ENCODE measurements at places on chromosomes 6 and 20.

GRCh38 chr20:24972341-24972740 lies 20.2 kb downstream of the APMAP start:
- no peaks in the 10 kb centered on the region for H3K4me1 ChIP-seq
- DNase-seq: peak; percentile 1
- peaks cover 35% of the 10 kb centered on the region for H3K36me3 ChIP-seq

GRCh38 chr20:47989957-47990356 lies 204.7 kb upstream of the SULF2 start:
- no peak overlapping the region for H3K4me3 ChIP-seq
- no peaks in the 10 kb centered on the region for H3K27me3 ChIP-seq
- no peaks in the 10 kb centered on the region for H3K4me1 ChIP-seq
- DNase-seq: no peak
- no peaks in the 10 kb centered on the region for H3K36me3 ChIP-seq
- no peak overlapping the region for H3K27ac ChIP-seq

DNA sequence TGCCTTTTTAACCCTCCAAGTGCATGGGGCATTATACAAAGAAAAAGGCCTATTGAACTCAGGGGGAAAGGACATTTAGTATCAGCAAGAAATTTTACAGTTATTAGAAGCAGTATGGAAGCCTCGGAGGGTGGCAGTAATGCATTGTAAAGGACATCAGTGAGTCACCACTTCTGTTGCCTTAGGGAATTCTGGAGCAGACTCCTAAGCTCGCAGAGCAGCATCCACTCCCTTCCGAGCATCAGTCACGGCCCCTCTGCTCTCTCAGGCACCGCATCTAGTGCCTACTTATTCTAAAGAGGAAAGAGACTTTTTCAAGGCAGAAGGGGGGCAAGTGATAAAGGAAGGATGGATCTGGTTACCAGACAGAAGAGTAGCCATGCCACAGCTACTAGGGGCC lies 296.5 kb downstream of the RNGTT start:
- DNase-seq: no peak
- peaks cover 6% of the 10 kb centered on the region for H3K36me3 ChIP-seq
- H3K4me1 ChIP-seq: no peaks in the 10 kb centered on the region

DNA sequence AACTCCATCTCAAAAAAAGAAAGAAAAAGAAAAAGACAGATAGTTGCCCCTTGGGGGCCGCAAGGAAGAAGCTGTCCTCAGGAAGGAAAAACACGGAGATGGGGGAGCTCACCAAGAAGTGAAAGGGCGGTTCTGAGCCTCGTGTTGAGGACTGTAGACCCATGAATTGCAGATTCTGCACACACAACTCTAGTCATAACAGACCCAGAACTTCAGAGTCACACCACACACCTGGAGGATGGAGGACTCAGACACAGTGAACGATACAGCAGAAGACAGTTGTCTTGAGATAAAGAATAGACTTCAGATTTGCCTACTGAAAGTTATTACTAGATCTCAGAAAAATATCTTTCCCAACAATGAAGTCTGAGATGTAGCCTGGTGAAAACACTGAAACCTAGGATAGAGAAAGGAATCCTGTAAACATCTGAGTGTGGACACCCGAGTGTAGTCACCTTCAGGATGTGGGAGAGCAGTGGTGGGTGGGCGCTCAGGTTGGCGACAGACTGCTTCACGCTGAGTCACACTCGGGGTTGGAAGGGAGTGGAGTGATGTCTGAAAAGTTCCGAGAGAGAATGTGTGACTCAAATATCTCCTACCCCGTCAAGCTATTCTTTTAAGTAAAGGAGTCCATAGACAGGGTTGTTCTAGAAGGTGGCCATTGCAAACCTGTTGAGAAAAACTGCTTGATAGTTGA lies 88.1 kb downstream of the MAP3K4 start:
- no peak overlapping the region for H3K27ac ChIP-seq
- H3K4me3 ChIP-seq: no peak overlapping the region
- no peaks in the 10 kb centered on the region for H3K27me3 ChIP-seq
- peaks cover 34% of the 10 kb centered on the region for H3K36me3 ChIP-seq
- DNase-seq: no peak

DNA sequence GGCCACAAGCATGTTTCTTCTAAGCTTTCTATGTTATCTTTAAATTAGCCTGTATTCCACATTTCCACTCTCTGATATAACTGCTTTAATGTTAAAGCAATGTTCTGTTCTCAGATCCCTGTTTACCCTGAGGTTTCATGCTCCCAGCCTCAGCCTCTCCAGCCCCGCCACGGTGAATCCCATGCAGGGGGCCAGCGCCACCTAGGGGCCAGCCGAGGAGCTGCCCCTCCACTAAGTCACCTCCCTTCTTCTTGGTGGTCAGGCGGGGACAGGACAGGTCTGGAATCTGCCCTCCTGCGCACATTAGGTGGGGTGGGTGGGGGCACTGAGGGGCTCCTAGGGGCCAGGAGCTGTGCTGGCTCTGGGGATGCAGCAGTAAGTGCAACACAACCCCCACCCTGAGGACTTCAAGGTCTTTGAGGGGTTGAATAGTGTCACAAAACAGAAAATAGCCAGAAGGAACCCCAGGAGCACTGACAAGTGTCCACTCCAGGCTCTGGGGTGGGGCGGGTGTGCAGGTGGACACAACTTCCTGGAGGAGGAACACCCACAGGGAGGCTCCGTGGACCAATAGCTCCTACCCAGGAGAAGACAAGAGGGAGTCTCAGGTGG lies 61.6 kb downstream of the RAB44 start:
- H3K27ac ChIP-seq: no peak overlapping the region
- no peaks in the 10 kb centered on the region for H3K4me1 ChIP-seq
- H3K4me3 ChIP-seq: no peak overlapping the region
- H3K36me3 ChIP-seq: no peaks in the 10 kb centered on the region
- DNase-seq: peak; percentile 85

- H3K27me3 ChIP-seq: no peaks in the 10 kb centered on the region
- peaks cover 14% of the 10 kb centered on the region for H3K4me1 ChIP-seq
- no peak overlapping the region for H3K4me3 ChIP-seq
- DNase-seq: no peak
- H3K27ac ChIP-seq: peak overlapping the region; percentile 89
- H3K36me3 ChIP-seq: no peaks in the 10 kb centered on the region
These were observed 159.5 kb downstream of the LY86 start for GRCh38 chr6:6748001-6748400.

DNA sequence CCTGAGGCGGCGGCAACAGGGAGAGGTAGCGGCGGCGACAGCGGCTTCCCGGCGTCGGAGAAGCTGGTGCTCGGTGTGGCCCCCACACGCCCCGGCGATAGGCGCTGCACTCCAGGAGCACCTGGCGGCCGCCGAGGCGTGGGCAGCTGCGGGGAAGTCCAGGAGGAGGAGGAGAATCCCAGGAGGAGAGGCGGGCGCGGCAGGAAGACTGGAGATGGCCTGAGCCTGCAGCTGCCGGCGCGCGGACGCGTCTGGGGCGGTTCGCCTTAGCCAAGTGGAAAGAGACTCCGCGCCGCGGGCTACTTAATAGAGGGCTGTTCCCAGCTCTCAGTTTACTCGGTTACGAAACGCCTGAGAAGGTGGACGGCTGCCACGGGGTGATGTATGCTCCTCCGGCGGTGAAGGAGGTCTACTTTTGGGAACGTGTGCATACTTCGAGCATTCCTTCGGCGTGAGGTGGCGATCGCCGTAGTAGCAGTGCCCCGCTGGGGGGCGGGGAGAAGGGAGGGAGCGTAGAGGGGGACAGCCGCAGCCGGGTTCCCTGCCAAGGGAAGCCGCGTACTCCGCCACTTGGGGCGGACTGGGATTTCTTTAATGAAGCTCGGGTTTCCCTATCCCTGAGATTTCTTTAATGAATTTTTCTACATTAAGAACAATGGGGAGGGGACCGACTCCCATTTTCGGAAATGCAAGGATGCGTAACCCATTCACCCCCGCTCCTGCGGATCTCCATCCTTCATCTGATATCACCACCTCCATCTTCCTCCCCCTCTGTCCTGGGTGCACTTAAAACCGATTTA lies at the start of gene COL12A1:
COL12A1 (minus strand) TSS at position 278 of the 800 bp plus-strand sequence. CDS start 3,261 bp downstream, outside the sequence.
- peak; percentile 74 for DNase-seq
- peaks cover 27% of the 10 kb centered on the region for H3K4me1 ChIP-seq
- H3K4me3 ChIP-seq: peak within 1 kb of the TSS; percentile 53
- peaks cover 48% of the 10 kb centered on the region for H3K27me3 ChIP-seq

- peaks cover 8% of the 10 kb centered on the region for H3K4me1 ChIP-seq
- DNase-seq: no peak
- no peaks in the 10 kb centered on the region for H3K27me3 ChIP-seq
- no peak overlapping the region for H3K27ac ChIP-seq
- peaks cover 33% of the 10 kb centered on the region for H3K36me3 ChIP-seq
These were observed 6.5 kb downstream of the GZF1 start for GRCh38 chr20:23368316-23369071.

DNA sequence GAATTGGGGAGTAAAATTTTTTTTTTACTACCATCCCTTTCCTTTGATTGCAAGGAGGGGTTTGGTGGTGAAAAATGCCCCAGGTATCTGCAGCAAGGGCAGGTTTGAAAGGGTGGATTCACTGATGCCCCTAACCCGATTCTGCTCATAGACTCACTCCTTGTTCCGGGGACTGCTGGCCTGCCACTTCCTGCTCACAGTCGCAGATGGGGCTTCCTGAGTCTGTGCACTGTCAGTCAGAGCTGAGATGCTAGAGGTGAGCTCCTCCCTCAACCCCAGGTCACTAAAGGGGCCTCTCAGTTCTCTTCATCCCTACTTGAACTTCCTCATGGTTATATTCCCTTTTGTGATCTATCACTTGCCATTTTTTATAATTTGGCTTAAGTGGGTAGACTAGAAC lies 357.9 kb downstream of the FARS2 start:
- DNase-seq: no peak
- no peaks in the 10 kb centered on the region for H3K27me3 ChIP-seq
- H3K4me1 ChIP-seq: no peaks in the 10 kb centered on the region
- H3K36me3 ChIP-seq: no peaks in the 10 kb centered on the region
- no peak overlapping the region for H3K27ac ChIP-seq
- H3K4me3 ChIP-seq: no peak overlapping the region

DNA sequence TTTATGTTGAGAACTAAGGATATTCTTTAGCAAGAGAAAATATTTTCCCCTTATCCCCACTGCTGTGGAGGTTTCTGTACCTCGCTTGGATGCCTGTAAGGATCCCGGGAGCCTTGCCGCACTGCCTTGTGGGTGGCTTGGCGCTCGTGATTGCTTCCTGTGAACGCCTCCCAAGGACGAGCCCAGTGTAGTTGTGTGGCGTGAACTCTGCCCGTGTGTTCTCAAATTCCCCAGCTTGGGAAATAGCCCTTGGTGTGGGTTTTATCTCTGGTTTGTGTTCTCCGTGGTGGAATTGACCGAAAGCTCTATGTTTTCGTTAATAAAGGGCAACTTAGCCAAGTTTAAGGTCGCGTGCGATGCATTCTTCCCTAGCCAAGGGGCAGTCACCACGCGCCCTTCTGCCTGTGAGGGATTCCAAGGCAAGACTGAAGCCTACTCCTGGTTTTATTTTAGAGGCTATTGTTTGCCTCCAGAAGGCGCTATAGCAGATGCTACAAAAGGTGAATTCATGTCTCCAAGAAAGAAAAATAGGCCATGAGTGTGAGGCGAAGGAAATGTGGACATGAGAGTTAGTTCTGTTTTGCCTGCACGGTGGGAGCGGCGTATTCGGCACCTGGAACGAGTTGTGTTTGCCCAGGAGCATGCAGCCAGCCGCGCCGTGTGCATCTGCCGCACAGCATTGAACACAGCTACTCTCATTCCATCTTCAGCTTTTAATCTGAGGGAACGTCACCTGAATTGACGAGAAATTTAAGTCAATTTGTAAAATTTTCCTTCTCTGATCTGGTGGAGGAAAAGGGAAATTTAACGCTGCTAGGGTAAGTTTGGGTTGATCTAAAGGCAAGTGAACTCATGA lies 40.3 kb upstream of the IRF4 start:
- no peaks in the 10 kb centered on the region for H3K4me1 ChIP-seq
- H3K27ac ChIP-seq: no peak overlapping the region
- H3K4me3 ChIP-seq: no peak overlapping the region
- DNase-seq: no peak
- no peaks in the 10 kb centered on the region for H3K27me3 ChIP-seq
- H3K36me3 ChIP-seq: peaks cover 2% of the 10 kb centered on the region

- H3K27ac ChIP-seq: no peak overlapping the region
- H3K4me3 ChIP-seq: no peak overlapping the region
- no peaks in the 10 kb centered on the region for H3K36me3 ChIP-seq
- H3K4me1 ChIP-seq: no peaks in the 10 kb centered on the region
These were observed 55.0 kb upstream of the PCSK2 start for GRCh38 chr20:17171746-17172280.

- no peak for DNase-seq
- no peak overlapping the region for H3K27ac ChIP-seq
- H3K36me3 ChIP-seq: peaks cover 68% of the 10 kb centered on the region
- no peaks in the 10 kb centered on the region for H3K4me1 ChIP-seq
These were observed 66.7 kb upstream of the SLC22A1 start for GRCh38 chr6:160054913-160055312.

GRCh38 chr6:95517568-95517967 lies 59.8 kb upstream of the MANEA start:
- no peak overlapping the region for H3K4me3 ChIP-seq
- H3K4me1 ChIP-seq: no peaks in the 10 kb centered on the region
- no peak overlapping the region for H3K27ac ChIP-seq
- no peaks in the 10 kb centered on the region for H3K27me3 ChIP-seq
- DNase-seq: no peak

GRCh38 chr6:1251198-1252155 lies 60.4 kb upstream of the FOXQ1 start:
- no peaks in the 10 kb centered on the region for H3K4me1 ChIP-seq
- H3K4me3 ChIP-seq: no peak overlapping the region
- H3K36me3 ChIP-seq: no peaks in the 10 kb centered on the region
- H3K27me3 ChIP-seq: no peaks in the 10 kb centered on the region
- H3K27ac ChIP-seq: no peak overlapping the region

- H3K4me1 ChIP-seq: no peaks in the 10 kb centered on the region
- no peak overlapping the region for H3K27ac ChIP-seq
- no peak overlapping the region for H3K4me3 ChIP-seq
These were observed 21.9 kb upstream of the RAB22A start for GRCh38 chr20:58287638-58288037.

- no peak for DNase-seq
- H3K27ac ChIP-seq: no peak overlapping the region
- H3K36me3 ChIP-seq: no peaks in the 10 kb centered on the region
- H3K4me3 ChIP-seq: no peak overlapping the region
- no peaks in the 10 kb centered on the region for H3K4me1 ChIP-seq
These were observed 149.9 kb downstream of the GPX5 start for GRCh38 chr6:28675600-28675999.

DNA sequence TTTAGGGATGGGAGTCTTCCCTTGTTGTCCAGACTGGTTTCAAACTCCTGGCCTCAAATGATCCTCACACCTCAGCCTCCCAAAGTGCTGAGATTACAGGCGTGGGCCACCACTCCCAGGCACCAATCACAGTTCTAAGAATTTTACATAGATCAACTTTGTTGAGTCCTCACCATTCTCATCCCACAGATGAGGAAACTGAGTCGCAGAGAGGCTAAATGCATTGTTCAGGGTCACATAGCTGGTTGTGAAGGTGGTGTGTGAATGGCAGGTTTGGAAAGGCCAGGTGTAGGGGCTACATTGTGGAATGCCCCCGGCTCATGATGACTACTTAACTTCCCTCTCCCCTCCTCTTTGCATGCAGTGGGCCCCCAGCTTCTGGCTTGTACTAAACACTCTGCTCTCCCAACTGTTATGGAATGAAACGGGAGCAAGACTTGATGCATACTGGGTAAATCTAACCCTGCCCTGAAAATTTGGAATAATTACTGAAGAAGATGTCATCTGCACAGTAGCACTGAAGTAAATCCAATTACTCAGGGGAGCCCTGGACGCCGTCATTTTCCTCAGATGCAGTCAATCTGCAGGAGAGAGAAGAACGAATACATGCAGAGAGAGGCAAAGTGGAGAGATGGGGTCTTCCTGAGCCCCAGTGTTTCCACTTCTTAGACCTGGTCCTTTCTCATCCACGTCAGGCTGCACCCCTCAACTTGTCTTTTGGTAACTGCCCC lies 102.3 kb upstream of the ZNF217 start:
- H3K36me3 ChIP-seq: no peaks in the 10 kb centered on the region
- DNase-seq: no peak
- no peaks in the 10 kb centered on the region for H3K27me3 ChIP-seq
- H3K27ac ChIP-seq: no peak overlapping the region
- no peaks in the 10 kb centered on the region for H3K4me1 ChIP-seq

All from lung (tissue), 17 donors.